Right forelimb (tissue), 1 donor: ENCODE measurements at places on chromosomes 4 and X.

DNA sequence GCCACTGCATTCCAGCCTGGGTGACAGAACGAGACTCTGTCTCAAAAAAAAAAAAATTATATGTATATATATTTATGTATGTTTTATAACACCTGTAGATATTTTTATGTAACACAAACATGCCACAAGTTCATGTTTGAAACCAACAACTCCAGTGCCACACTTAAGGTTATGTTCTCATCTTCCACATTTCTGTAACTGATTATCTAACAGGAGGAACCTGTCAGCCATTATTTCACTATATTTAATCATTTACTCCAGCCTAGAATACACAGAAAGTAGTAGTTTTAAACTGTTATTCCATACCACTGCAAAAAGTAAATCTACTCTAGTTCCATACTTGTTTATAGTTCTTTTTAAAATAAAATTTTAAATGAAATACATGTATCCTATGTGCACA lies 32.3 kb downstream of the MCUB start:
- DNase-seq = no peak

GRCh38 chrX:45765281-45765680 lies 564.6 kb upstream of the DIPK2B start:
- DNase-seq = no peak

DNA sequence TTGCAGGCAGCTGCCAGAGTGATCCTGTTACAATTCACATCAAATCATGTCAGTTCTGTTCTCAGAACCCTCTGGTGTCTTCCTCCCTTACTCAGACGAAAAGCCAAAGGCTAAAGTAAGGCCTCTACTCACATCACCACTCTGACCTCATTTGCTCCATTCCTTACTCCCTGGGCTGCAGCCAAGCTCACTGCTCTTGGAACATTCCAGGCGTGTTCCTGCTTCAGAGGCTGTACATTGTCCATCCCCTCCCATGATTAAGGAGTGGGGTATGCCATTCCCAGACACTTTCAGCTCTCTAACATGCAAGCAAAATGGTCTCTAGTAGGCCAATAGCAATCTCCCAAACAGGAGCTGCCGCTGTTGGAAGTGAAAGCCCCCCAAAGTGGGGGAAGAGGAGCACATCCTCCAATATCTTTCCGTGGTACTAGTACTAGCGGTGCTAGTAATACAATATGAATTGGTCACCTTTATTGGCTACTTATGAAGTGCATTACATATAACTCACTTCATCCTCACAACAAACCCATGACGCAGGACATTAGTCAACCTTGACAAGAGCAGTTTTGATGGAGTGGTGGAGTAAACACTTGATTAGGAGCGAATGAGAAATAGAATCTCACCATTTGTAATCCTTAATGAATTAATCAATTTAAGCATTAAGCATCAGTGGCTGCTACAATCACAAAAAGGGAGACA lies 15.0 kb downstream of the GAB3 start:
- DNase-seq = no peak

DNA sequence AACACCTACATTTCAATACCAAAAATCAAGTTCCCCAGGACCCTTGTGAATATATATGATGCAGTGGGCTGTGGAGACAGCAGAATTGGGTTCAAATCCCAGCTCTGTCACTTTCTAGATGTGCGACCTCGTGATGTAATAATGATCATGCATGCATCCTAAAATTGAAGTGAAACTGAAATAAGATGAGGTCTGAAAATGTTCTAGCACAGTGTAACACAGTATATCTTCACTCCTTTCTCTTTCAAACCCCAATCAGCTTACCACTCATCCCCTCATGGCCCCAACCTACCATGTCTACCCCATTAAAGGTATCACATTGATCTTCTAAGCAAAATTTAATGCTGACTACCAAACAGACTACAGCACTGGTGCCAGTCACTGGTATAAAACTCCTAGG lies 69.9 kb upstream of the BRS3 start:
- DNase-seq = no peak

DNA sequence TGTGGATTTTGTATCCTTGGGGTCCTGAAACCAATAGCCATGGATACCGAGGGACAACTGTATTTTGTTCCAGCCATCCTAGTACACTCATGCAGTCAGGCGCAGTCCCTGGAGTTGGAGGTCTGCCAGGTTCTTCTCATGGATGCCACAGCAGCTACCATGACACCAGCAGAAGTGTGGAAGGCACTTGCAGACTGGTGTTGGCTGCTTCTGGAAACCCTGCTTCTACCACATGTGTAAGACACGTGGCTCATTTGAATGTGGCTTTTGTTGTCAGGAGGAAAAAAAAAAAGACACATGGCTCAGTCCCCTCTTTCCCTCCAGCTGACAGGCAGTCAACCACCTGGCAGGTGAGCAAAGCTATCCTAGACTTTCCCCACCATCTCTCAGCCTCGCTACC lies 19.4 kb downstream of the DRD5 start:
- no peak for DNase-seq

DNA sequence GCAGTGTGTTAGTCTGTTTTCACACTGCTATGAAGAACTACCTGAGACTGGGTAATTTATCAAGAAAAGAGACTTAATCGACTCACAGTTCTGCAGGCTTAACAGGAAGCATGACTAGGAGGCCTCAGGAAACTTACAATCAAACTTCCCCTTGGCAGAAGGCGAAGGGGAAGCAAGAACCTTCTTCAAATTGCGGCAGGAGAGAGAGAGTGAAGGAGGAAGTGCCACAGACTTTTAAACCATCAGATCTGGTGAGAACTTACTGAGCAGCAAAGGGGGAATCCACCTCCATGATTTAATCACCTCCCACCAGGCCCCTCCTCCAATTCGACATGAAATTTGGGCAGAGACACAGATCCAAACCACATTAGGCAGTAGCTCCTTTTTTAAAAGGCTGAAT lies 59.2 kb upstream of the LEF1 start:
- no peak for DNase-seq

GRCh38 chrX:24200133-24200532 lies 50.6 kb downstream of the ZFX start:
- DNase-seq = no peak

DNA sequence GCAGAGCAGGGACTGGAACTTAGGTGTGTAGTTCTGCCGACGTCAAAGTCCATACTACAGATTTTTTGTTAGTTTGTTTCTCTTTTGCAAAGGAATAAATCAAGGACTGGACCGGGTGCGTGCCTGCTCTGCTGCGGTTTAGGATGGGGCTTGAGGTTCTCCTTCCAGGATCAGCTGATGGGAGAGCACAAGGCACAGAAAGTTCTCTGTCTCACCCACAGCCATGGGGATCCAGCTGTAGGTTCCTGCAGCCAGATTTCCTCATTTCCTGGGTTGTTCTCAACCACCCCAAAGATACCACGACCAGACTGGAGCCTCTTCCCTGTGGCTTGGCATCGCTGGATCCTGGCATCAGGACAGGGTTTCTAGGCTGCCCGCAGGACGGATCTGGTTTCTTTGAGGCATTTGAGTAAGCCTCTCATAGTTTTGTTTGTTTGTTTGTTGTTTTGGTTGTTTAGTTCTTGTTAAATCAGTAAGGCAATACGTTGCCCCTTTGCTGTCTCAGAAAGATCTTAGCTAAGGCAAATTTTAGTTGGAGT lies 789 bp upstream of the SRPX start:
- DNase-seq = no peak

- no peak for DNase-seq
These were observed 7.9 kb downstream of the SMIM20 start for GRCh38 chr4:25921922-25922321.
